SK-N-SH (cell line): ENCODE measurements at places on chromosomes 1 and 21.

- DNase-seq, result no peak
Observed at GRCh38 chr1:13749543-13750341, 49.8 kb downstream of the PRDM2 start.

- DNase-seq, result no peak
Observed at GRCh38 chr1:119947468-119947867, 51.2 kb upstream of the ADAM30 start.

DNA sequence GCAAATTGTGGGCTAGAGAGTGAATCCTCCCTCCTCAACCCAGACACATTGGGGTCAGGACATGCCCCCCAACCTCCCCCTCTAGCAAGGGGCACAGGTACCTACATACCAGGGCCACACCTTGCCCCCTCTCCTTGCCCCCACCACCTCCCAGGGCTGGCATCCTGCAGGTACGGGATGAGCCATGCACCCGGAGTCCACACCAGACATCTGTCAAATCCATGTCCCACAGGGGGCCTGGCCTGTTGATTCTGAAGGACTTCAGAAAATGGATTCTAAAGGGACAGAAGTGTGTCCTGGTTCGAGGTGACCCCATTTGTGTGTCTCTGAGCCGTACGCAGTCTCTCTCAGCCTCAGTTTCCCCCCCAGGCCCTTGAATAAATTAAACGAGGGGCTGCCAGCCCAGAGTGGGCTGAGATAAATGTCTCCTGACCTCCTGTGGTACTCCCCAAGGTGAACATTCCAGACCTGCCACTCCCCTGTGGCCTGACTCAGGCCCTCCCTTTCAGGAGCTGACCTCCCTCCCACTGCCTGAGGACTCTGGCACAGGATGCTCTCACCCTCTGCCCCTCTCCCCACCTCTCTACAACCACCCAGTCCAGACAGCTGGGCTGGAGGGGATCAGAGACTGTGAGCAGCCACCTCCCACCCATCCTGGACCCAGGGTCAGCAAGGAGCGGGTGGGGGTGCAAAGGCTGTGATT is 94.5 kb downstream of the EPHB2 start:
- no peak for DNase-seq

- DNase-seq, result no peak
Observed at GRCh38 chr1:89550995-89551394, 26.4 kb downstream of the LRRC8B start.

DNA sequence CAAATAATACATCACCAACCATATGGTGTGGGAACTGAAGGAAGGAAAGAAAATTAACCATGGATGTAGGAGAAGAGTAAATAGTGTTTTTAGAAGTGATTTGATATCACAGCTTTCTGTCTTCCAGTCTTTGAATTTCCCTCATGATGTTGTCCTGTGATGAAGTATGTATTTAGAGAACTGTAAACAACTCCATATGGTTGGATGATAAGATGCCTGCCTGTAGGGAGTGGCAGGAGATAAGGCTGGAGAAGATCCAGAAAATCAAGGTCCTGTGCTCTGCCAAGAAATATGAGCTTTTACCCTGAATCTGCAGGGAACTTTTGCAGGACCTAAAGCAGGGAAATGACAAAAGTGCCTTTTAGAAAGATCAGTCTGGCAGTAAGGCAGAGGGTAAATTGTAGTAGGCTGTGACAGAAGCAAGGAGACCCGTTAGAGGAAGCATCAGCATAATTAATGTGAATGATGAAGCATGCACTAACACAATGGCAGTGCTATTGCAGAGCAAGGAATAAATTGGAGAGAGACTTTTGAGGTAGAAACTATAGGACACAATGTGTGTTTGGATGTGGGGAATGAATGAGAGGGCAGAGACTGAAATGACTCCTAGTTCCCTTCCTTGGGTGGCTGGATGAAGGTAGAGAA is 21.9 kb downstream of the CEPT1 start:
- DNase-seq, result peak; percentile 50

DNA sequence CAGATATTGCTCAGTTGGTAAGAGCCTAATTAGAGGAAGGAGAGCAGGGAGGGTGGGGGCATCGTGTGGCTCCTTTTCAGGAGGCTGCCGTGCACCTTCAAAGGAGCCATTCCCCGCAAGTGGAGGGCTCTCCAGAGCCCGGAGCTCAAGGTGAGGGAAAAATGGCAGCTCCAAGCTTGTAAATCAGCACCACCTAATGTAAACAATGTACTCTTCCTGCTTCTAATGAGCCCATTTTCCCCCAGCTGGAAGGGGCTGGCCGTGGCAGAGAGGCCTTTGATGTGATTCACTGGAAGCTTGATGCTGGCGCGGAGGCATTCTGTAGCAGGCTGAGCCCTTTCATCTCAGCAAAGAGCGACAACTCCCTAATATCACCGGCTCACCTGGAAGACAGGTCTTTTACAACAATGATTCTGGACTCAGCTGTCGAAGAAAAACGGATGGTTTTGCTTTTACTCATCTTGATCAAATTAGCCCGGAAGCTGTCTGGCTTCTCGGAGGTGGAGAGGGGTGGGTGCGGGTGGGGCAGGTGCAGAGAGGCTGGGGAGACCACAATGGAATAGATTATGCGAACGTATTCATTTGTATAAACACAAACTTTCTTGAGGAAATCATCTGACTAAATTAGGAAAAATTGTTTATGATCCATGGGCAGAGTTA is 112.5 kb downstream of the RRAGC start:
- DNase-seq, result no peak

- DNase-seq, result no peak
Observed at GRCh38 chr1:11753555-11754208, 8.3 kb upstream of the C1orf167 start.

DNA sequence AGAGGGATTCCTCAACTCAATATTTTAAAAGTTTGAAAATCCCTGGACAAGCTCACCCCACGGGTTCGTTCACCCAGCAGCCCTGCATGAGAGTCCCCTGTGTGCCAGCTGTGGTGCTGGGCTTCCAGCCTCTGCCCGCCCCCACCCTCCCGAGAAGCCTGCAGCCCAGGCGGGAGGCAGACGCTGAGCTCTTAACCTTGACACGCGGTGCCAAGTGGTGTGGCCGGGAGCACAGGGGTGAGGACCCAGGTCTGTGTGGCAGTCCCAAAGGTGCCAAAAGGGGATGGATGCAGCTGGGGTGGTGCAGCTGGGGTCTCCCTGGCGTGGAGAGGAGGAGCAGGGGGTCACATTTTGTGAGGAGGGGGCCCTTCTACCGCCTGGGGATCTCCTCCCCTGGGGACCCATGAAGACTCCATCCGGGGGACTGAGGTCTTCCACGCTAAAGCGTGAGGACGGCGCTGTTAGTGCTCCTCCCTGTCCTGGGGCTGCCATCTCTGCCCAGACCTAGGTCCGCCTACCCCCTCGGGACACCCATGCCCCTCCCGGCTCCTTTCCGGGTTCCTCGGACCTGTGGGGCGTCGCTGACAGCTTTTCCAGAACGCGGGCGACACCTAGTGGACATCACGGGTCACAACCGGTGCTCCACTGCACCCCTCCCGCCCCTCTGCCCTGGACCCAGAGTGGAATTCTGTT is 12.9 kb downstream of the PLA2G2F start:
- DNase-seq, result peak; percentile 94

GRCh38 chr1:213669964-213670691 is 317.6 kb upstream of the PROX1 start:
- DNase-seq, result no peak

GRCh38 chr21:29187944-29188343 is 57.5 kb downstream of the MAP3K7CL start:
- DNase-seq, result no peak

DNA sequence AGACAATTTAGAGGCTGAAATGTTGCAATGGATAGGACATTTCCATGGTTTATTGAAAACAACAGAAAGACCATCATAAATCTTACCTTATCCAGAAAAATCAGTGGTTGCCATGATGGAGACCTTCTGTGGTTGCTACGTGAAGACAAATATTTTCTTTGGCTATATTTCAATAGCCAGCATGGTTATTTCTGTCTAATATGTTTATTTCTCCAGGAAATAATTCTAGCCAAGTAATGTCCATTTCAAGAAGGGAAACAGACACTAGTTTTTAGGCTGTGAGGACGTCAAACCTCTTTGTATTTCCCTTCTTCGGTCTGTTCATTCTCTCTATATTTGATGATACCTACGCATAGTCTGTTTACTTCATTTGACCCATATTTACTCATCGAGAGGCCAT is 49.2 kb upstream of the NFASC start:
- no peak for DNase-seq

GRCh38 chr1:54839824-54840223 is 38.7 kb upstream of the TTC22 start:
- DNase-seq, result no peak

DNA sequence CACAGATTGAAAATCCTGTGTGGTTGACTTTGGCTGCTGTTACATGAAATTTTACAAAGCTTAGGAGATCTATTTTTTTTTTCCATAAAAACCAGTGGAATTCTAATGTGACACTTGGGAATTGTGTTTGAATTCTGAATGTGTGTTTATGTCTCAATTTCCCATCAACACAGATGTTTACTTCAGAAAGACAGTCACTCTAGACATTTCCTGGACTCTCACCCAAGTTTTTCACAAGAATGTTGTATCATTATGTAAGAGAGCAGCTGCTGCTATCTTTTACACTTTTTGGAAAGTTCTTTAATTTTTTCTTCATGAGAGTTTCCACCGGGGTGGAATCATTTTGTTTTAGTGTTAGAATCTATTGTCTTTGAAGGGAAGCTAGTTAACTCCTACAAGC is 210.1 kb downstream of the GIPC2 start:
- no peak for DNase-seq

DNA sequence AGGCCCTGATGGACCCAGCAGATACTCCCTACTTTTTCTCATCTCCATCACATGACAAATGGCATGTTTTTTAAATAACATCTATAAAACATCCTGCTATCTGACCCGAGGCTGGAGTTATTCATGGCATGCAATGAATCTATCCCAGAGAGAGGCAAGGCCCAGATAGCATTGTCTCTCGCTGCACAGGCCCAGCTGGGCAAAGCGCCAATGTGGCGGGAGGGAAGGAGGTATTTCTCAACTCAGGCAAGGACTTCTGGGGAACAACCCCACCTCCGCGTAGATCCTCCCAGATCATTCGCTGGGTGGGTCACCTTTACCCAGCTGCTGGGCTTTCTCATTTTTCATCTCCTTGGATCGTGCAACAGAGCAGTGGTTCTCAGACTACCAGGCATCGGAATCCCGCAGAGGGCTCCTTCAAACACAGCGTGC is 59.8 kb downstream of the ERG start:
- DNase-seq, result no peak

GRCh38 chr1:25562101-25562927 is 18.9 kb downstream of the LDLRAP1 start:
- DNase-seq, result no peak

GRCh38 chr1:24261977-24262376 is 57.2 kb upstream of the GRHL3 start:
- no peak for DNase-seq

GRCh38 chr1:200400556-200400955 is 9.3 kb downstream of the ZNF281 start:
- no peak for DNase-seq

- DNase-seq, result no peak
Observed at GRCh38 chr1:209746451-209747165, 9.2 kb upstream of the TRAF3IP3 start.

GRCh38 chr21:36626791-36627190 is 72.1 kb upstream of the SIM2 start:
- no peak for DNase-seq

DNA sequence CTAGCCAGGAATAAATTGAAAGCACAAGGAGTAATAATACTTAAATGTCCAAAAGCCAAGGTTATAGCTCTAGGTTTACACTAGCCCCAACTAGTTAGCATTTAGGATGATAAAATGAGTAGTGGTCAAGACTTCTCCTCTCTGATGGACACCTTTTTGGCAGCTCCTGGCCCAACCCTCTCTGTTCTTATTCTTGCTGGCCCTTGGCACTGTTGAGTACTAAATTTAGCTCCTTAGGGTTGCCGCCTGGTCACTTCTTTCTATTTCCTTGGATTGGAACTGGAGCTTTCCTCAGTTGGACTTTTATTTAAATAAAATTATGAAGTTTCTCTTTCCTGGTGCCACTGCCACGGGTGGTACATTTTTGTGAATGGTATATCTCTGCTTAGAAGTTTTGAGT is 28.3 kb downstream of the ARID1A start:
- no peak for DNase-seq

DNA sequence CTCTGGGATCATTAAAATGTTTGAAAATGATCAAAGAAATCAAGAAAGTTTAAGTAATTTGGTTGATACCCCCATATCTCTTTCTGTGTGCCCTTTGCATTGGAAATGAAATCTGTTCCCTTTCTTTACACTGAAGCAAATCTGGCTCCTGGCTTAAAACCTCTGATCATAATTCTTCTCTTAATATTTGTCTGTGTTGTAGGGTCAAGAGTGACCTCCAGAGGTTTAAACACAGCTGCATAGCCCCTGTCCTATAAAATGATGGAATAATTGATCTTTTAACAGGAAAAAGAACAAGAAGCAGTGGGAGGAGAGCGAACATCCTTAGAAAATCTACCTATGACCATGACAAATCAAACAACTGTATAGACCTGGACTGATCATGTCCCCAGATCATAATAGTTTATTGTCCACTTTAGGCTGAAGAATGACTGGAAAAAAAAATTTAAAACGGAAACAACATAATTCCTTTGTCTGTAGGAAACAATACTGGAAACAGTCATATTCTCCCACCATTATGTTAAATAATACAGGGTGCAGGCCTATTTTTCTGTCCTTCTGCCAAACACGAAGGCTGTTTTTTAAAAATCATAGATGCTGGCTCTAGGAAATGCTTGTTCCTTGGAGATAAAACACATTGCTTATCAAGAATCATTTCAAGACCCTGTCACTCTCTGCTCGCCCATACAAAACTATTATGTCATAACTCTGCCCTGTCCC is 184.3 kb downstream of the NEGR1 start:
- no peak for DNase-seq

DNA sequence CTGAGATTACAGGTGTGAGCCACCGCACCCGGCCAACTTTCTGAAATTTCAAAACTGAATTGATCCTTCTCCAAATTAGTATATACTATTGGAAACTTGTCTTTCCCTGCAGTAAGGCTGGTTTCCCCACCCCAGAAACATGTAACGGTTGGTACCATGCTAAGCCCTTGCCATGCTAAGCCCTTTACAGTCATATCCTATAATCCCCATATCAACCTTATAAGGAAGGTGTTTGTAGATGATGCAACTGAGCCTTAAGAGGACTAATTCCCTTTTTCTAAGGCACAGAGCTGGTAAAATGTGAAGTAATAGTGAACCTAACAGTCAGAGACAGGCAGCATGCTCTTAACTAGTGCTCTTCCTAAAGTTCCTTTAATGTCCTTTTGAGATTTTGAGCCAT is 413.7 kb downstream of the DISC1 start:
- no peak for DNase-seq

DNA sequence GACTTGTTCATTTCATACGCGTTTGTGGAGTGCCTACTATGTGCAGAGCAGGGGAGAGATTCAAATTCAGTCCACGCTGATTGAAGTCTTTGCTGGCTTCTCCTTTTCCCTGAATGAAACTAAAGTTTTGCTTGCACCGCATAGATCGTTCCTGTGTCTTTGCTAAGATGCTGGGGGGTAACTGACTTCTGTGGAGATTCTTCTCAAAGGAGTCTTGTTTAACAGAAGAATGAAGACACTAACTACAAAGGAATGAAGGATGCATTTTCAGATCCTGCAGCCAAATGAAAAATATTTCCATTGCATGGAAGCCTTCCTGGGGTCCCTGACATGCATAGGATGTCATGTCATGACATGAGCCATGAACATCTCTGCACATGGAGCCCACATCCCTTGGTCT is 26.9 kb upstream of the H6PD start:
- DNase-seq, result no peak
